Cardiac muscle cell (in vitro differentiated cells and primary cell): ENCODE measurements at places on chromosomes 1 and 21.

GRCh38 chr21:35351434-35351833 is 302.3 kb upstream of the RUNX1 start:
- DNase-seq = no peak

DNA sequence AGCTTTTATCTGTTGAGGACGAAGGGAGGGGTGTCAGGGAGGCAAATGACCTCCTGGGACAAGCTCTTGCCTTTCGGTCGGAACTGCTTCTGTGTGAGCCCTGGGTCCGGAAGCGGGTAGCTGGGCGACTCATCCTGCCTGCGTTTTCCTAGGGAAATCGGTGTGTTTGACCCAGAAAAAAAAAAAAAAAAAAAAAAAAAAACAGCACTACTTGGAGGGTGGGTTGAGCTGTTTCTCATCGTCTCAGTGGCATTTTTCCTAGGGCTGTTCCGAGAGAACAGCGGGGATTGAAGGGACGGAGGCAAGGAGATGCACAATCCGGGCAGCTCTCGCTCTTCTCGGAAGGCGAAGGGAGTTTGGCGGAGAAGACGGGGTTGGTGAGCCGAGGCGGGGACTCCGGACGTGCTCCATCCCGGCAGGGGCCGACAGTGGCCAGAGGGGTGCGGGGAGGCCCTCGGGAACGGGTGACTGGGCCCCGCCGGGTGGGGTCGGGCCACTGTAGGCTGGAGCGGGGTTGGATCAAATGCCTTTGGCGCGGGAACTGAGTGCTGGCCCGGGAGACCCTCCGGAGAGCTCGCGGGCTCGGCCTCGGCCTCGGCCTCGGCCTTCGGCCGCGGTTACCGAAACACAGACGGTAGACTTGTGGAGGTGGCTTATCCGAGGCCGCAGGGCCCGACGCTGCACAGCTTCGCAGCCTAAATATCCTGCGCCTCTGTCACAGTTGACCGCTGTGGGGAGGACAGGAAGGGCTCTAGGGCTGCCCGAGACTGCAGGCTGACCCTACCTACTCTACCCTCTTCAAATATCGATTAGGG is 2.4 kb upstream of the BARHL2 start:
- DNase-seq = no peak

- no peak for DNase-seq
Measured at GRCh38 chr1:59939393-59939792, 12.8 kb upstream of the CYP2J2 start.

- peak; percentile 19 for DNase-seq
Measured at GRCh38 chr1:44775930-44776729, 790 bp downstream of the RPS8 start.

GRCh38 chr1:89927049-89927448 is 67.9 kb upstream of the ZNF326 start:
- DNase-seq = no peak

DNA sequence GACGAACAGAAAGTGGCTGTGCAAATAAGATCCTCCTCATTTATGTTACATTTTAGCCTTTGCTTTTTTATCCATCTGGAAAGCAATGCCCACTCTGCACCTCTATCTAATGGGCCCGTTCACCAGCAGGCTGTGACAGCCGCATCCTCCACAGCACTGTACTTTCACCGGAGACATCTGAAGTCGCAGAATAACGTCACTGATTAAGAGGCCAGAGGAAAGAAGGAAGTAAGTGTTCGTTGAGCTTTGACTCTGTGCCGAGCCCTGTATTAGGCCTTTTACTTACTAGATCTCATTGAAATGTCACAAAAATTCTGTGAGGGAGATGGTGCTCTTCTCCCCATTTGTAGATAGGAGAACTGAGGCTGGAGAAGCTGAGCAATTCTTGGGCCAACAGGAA is 62.3 kb downstream of the KAZN start:
- DNase-seq = no peak

- DNase-seq = no peak
Measured at GRCh38 chr21:46215436-46216131, 13.0 kb downstream of the LSS start.

GRCh38 chr1:183881387-183882131 is 76.6 kb downstream of the RGL1 start:
- peak; percentile 96 for DNase-seq

DNA sequence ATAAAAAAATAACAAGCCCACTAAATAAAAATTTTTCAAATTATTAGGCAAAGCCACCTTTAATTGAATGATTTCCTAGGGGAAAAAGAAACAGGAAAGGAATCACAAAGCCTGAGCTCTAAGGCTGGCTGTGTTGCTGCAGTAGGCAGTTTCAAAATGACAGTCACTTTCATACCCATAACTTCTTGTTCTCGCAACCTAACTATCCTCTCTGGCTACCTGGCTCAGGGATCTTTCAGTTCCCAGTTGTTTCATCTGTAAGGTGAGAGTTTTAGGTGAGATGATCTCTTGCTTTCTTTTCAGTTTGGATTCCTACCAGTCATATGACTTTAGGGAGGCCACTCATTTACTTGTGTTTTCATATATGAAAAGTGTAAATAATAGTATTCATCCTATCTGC is 226.1 kb downstream of the ASTN1 start:
- DNase-seq = no peak

- no peak for DNase-seq
Measured at GRCh38 chr1:63063367-63063766, 259.0 kb upstream of the FOXD3 start.

GRCh38 chr21:45957551-45957950 is 24.0 kb upstream of the COL6A1 start:
- DNase-seq = no peak

DNA sequence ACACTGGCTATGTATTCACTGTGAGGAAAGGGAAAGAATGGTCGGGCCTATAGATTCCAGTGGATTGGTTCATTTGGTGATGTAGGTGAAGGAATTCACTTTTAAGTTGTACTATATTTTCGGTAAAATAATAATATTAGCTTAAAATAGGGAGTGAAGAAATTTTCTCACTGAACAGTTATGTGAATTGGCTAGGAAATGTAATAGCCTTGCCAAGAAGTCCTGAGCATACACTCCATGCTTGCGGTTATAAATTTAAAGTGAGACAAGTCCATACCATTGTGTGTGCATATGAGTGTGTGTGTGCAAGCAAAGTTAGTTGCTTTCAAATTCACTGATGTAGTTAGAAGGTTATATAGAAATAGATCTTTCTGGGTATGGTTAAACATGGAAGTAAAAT is 1651.0 kb downstream of the NCAM2 start:
- DNase-seq = no peak

DNA sequence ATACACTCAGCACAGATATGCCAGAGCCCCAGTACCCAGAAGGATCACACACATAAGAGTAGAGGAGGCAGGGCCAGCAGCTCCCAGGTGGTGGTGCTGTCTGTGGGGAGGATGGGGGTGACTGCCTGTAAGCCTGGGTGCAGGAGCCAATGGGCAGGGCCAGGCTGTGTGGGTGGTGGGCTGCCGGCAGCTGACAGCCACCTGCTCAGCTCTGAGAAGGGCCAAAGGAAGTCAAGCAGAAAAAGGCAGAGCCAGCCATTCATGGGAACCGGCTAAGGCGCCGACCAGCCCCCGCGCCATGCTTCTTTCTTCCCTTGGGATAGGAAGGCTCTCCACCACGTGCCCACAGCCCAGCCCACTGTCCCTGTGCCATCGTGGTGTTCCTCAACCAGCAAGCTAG is 14.1 kb downstream of the PIK3C2B start:
- no peak for DNase-seq

DNA sequence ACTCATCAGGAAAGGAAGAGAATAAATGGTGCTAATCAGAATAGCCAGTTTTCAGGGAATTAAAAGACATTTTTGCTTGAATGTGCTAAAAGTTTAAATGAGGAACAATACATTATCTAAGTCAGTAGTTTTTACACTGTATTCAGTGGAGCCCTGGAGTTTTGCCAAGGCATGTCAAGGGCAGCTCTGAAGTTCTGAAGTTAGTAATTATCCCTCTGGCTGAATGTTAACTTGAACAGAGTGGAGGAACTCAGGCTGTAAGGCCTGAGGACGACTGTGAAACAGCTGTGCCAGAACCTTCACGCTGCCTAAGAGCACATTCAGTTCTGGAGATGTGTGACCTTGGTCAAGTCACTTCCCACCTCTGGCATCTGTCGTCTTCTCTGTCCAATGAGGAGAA is 68.1 kb downstream of the EDEM3 start:
- peak; percentile 47 for DNase-seq

- no peak for DNase-seq
Measured at GRCh38 chr21:31117128-31117916, 79.0 kb upstream of the KRTAP19-8 start.

DNA sequence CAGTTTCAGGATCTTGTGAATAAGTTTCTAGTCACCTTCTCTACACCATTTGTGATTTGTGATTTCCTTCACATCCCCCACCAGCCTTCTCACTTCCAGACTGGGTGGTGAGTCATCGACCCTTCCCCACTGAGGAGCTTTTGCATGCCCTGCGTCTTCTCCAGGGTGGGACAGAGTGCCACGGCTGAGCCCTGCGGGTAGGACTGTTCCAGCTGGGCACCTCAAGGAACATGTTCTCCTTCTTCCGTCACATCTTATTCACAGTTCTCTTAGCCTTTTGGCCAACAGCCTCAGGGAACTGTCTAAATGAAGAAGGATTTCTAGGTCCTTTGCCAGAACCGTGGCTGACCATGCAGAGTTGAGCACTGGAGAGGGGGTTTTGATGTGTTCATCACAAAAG is 116.5 kb downstream of the TMEM53 start:
- peak; percentile 21 for DNase-seq

- DNase-seq = no peak
Measured at GRCh38 chr1:211035821-211036380, 98.0 kb downstream of the KCNH1 start.

DNA sequence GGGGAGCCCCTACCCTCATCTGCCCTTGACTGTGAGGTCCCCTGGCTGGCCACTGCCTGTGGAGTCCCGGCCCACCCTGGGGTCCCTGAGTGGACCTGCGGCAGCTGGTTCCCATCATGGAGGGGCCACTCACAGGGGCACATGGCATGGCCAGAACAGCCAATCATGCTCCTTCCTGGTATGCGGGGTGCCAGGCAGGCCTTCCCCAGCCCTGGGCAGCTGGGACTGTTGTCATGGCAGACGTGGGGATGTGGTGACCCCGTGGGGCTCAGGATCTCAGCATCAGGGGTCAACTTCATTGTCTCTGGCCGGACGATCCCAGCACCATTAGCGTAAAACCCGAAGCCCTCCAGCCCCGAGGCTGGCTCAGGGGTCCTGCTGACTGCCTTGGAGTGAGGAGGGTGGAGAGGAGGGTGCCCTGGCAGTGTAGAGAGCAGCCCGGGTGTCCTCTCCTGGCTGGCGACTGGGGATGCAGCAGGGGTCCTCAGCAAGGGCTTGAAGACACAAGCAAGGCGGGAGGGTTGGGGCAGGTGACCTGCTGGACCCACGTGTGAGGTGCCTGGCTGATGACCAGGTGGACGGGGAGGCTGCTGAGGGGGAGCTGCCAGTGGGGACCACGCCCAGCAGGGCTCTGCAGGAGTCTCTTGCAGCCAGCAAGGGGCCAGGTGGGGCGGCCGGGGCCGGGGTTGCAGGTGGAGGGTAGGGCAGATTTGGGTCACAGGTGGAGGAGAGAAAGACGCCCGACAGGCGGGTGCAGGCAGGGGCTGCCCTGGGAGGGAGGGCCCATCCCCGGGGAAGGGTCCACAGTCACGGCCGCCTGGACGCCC is 45.1 kb downstream of the TRIM11 start:
- no peak for DNase-seq
